ENCODE measurements at places on chromosomes 16 and 17.

GRCh38 chr17:44067545-44067940, 1.1 kb upstream of the LSM12 start:
- no peak for DNase-seq

GRCh38 chr16:20249211-20249610, 78.1 kb downstream of the GP2 start:
- DNase-seq, result no peak

DNA sequence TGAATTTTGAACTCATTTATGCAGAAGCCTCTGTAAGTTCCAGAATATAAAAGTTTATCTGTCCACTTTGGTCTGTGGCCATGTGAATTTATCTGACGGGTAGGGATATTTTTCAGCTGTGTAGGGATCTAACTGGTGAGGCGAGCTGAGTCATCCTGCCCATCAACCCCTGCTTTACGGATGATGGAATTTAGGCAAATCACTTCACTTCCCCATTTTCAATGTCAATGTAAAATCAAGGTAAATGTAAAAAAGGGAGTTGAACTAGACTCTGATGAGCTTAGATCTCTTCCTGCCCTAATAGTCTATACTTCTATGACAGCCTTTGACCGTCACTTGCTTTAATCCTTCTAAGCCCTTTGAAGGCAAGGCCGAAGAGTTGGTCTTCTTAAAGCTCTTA, 2.6 kb downstream of the SLC16A6 start:
- no peak for DNase-seq

DNA sequence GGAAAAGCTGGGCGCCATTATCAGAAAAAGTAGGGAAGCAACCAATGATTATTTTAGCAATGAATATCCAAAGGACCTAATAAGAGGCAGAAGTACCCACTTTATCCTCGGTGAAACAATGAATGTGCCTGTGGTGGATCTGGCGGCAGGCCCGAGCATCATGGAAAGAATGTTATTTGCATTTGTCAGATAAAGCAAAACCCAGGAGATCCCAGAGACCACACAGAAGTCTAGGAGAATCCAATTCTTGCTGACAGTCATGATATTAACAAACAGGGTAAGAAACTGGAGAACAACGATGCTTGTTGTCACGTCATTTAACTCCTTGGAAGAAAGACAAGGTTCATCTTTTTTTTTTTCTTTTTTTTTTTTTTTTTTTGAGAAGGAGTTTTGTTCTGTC, 12.0 kb upstream of the TNRC6A start:
- DNase-seq, result no peak

DNA sequence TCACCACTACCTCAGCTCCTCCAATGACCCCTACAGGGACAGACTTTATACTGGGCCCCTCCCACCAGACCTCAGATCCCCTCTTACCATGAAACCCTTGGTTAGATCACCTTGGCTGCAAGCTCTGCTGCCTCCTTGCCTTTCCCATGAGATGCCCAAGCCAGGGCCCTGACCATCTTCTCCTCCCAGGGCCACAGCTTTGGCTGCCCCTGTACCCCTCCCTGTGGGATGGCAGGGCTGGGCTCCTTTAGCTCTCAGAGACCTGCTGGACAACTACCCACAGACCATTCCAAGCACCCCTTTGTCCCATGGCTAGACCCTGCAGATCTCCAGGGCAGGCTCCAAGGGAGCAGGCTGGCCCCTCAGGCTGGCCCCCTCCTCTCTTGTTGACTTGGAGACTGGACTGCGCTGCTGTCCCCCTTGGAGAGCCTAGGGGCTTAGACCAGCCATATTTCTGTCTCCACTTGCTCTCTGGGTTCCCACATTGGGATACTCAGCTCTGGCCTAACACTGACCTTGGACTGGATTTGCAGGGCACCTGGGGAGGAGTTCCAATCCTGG, 1692.7 kb downstream of the TP53TG3F start:
- DNase-seq, result no peak
